ENCODE measurements at places on chromosomes 3 and 15. TPM values are rescaled to one million over a fixed set of nuclear protein-coding genes. Genes with fewer than 3 reads are reported as not detected.

DNA sequence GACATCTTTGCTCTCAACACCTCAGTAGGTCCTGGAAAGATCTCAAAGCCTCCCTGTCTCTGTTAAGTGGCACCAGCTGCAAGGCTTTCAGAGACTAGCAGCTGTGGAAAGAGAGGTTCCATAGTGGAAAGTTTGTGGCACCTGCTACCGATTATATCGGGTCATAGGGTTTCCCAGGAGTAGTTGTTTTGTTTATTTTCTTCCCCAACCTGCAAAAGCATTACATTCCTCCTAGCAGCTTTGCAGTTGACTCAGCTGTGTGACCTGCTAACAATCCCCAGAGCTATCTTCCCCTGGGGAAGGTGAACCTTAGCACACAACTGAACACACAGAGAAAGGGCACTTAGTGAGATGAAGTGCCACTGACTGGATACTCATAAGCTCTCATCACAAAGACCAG, 598.9 kb upstream of the GRM7 start:
- no peaks in the 10 kb centered on the region for H3K36me3 ChIP-seq
- H3K4me3 ChIP-seq: no peak overlapping the region
- no peaks in the 10 kb centered on the region for H3K4me1 ChIP-seq
- no peak overlapping the region for H3K27ac ChIP-seq
- no peaks in the 10 kb centered on the region for H3K27me3 ChIP-seq

The ALS2CL gene
- total RNA-seq: 0.10 TPM

The ASB14 gene
- total RNA-seq: not detected

- peaks cover 6% of the 10 kb centered on the region for H3K4me1 ChIP-seq
- no peak for DNase-seq
- no peaks in the 10 kb centered on the region for H3K36me3 ChIP-seq
- no peak overlapping the region for H3K27ac ChIP-seq
Measured at GRCh38 chr3:186622651-186623310, 9.9 kb downstream of the AHSG start.

DNA sequence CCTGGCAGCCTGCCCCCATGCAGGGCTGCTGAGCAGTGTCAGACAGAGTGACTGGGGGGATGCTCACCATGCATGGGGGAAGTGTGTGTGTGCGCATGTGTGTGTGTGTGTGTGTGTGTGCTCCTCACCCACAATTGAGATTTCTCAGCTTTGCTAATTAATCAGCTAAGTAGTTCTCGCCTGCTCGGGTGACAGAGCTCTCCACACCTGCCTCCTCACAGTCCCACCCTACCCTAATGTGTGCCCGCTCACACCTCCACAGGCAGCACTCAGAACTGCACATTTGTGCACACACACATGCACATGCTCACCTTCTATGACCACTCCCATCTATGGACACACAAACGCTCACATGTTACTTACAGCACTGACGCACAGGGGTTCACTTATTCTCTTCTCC, 37.3 kb downstream of the CACNA2D2 start:
- no peak overlapping the region for H3K27ac ChIP-seq
- no peak for DNase-seq
- peaks cover 14% of the 10 kb centered on the region for H3K27me3 ChIP-seq
- no peak overlapping the region for H3K4me3 ChIP-seq
- H3K36me3 ChIP-seq: no peaks in the 10 kb centered on the region

- no peaks in the 10 kb centered on the region for H3K27me3 ChIP-seq
- H3K4me1 ChIP-seq: peaks cover 84% of the 10 kb centered on the region
- peaks cover 12% of the 10 kb centered on the region for H3K36me3 ChIP-seq
Measured at GRCh38 chr3:32421991-32422859, 30.6 kb downstream of the CMTM7 start.

- H3K36me3 ChIP-seq: no peaks in the 10 kb centered on the region
- H3K4me1 ChIP-seq: no peaks in the 10 kb centered on the region
- no peak overlapping the region for H3K4me3 ChIP-seq
- H3K27ac ChIP-seq: no peak overlapping the region
- H3K27me3 ChIP-seq: peaks cover 2% of the 10 kb centered on the region
Measured at GRCh38 chr3:87207460-87207859, 19.6 kb upstream of the CHMP2B start.

DNA sequence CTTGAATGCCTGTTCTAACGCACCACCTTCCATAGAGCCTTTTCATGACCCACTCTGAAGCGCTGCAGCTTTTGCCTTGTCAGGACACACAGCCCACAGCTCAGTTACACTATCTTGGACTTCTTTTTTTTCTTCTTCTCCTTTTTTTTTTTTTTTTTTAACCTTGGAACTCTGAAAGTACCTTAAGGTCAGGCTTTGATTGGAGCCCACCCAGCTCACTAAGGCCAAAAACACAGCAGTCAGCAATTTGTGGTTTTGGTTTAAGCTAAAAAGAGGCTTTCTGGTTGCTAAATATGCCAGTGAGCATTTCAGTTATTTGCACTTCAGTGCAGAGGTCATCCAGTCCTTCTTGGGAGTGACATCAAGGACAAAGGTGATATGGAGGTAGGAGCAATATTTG, 1.7 kb downstream of the SLC25A20 start:
- H3K27ac ChIP-seq: peak overlapping the region; percentile 47
- no peak for DNase-seq
- H3K4me1 ChIP-seq: peaks cover 29% of the 10 kb centered on the region
- peak overlapping the region; percentile 43 for H3K4me3 ChIP-seq

DNA sequence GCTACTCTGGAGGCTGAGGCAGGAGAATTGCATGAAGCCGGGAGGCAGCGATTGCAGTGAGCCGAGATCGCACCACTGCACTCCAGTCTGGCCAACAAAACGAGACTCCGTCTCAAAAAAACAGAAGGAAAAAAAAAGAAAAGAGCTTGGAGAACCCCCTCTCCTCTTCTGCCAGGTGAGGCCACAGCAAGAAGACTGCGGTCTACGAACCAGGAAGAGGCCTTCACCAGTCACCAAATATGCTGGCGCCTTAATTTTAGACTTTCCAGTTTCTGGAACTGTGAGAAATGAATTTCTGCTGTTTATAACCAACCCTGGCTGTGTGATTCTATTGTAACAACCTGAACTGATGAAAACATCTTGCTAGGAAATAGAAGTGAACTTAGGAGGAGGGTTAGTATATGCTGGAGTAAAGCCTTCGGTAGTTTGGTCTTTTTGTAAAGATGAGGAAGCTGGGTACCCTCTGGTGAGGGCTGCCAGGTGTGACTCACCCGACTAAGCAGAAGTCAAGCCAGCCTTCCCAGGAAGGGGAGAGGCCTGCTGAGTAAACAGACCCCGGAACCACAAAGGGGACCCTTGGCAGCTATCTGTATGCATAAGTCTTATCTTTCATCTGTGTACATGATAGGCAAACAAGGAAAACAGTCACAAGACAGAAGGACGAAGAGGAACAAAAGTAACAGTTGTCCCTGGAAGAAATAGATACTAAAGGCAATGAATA, 78.7 kb downstream of the KLF13 start:
- H3K27ac ChIP-seq: peak overlapping the region; percentile 59
- peaks cover 16% of the 10 kb centered on the region for H3K36me3 ChIP-seq
- DNase-seq: no peak
- H3K27me3 ChIP-seq: peaks cover 4% of the 10 kb centered on the region
- H3K4me1 ChIP-seq: peaks cover 27% of the 10 kb centered on the region

DNA sequence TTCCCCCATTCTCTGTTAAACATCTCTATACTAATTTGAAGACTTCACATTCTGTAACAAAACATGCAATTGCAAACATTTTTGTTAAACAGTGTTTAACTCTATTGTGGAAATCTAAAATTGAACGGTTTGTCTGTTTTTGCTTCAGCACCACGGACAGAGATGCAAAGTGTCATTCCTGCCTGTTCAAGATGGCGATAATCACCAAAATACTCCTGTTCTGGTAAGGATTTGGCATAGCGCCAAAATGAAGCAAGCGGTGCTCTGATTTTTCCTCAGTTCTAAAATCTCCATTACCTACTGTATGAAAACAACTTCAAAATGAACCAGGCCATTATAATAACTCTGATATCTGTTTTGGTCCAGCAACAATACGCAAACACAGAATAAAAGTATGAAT, 129.7 kb upstream of the TUSC7 start:
- no peak overlapping the region for H3K27ac ChIP-seq
- H3K4me1 ChIP-seq: no peaks in the 10 kb centered on the region
- H3K4me3 ChIP-seq: no peak overlapping the region
- DNase-seq: no peak
- no peaks in the 10 kb centered on the region for H3K36me3 ChIP-seq

GRCh38 chr3:186002884-186003472, 65.2 kb upstream of the TRA2B start:
- H3K27ac ChIP-seq: no peak overlapping the region
- H3K4me1 ChIP-seq: no peaks in the 10 kb centered on the region
- no peak for DNase-seq
- H3K27me3 ChIP-seq: peaks cover 16% of the 10 kb centered on the region

DNA sequence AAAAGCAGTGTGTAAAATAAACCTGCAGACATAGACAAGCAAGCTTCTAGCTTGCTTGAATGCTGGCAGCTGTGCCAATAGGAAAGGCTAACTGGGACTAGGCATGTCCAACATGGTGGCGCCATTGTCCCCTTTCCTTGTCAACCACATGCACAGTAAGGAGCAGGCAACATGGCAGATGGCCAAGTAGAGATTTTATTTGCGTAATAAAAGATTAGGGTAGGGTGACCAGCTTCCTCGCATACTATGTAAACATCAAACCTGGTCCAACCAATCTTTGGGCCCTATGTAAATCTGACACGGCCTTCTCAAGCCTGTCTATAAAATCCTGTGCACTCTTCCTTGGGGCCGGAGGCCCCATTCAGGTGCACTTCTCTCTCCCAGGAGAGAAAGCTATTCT, 575.4 kb upstream of the GOLIM4 start:
- no peaks in the 10 kb centered on the region for H3K27me3 ChIP-seq
- no peaks in the 10 kb centered on the region for H3K36me3 ChIP-seq
- DNase-seq: no peak
- no peak overlapping the region for H3K4me3 ChIP-seq

- no peaks in the 10 kb centered on the region for H3K4me1 ChIP-seq
- H3K36me3 ChIP-seq: no peaks in the 10 kb centered on the region
- no peak for DNase-seq
- H3K27me3 ChIP-seq: no peaks in the 10 kb centered on the region
- H3K27ac ChIP-seq: no peak overlapping the region
- no peak overlapping the region for H3K4me3 ChIP-seq
Measured at GRCh38 chr3:110933821-110934426, 137.7 kb upstream of the NECTIN3 start.

DNA sequence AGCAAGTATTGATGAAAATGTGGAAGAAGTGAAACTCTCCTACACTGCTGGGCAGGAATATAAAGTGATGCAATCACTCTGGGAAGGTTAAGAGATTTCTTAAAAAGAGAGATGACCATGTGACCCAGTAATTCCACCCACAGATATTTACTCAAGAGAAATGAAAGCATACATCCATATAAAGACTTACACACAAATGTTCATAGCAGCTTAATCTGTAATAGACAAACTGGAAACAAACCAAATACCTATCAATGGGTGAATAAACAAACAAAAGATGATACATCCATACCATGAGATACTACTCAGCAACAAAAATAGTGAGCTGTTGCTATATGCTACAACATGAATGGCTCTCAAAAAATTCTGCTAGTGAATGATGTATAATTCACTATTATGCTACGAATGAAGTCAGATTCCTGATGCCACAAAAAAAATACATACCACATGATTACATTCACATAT, 463.3 kb downstream of the MAGI1 start:
- H3K27me3 ChIP-seq: no peaks in the 10 kb centered on the region
- no peaks in the 10 kb centered on the region for H3K4me1 ChIP-seq
- no peak overlapping the region for H3K27ac ChIP-seq
- no peaks in the 10 kb centered on the region for H3K36me3 ChIP-seq

GRCh38 chr3:194843556-194843955, 157.9 kb downstream of the FAM43A start:
- DNase-seq: no peak
- no peaks in the 10 kb centered on the region for H3K36me3 ChIP-seq

The SLC6A1 gene
- total RNA-seq: not detected

The GPX1 gene
- 188 TPM for total RNA-seq

DNA sequence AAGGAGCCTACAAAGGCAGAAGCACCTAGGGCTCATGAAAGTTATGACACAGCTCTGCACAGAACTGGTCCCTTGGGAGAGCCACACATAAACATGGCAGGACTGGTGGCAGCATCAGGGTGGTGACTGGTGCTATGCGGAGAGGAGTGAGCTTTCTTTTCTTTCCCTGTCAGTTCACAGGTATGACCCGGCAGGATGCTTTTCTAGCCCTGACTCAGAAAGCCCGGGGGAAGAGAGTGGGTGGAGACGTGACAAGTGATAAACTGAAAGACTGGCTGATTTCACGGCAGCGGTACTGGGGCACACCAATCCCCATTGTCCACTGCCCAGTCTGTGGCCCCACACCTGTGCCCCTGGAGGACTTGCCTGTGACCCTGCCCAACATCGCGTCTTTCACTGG, 103.0 kb downstream of the LARS2 start:
- H3K4me3 ChIP-seq: no peak overlapping the region
- H3K4me1 ChIP-seq: peaks cover 11% of the 10 kb centered on the region
- no peaks in the 10 kb centered on the region for H3K27me3 ChIP-seq
- DNase-seq: no peak

The TMC3 gene
- not detected for total RNA-seq

DNA sequence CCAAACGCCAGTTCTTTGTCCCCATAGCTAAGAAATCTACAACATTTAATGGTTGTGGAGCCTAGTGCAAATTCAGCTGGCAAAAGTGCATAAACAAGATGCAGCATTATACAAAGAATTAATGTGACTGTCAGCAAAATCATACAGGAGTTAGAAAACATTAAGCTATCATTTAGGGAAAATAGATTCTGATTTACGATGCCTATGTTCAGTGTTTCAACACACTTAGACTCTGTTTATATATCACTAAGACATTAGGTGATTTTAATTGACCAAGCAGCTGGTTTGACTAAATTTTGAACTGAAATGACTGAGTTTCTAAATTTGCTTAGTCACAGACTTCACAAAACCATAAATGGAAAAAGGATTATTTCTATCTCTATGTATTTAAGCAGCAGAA, 1076.8 kb downstream of the TBL1XR1 start:
- DNase-seq: no peak
- no peak overlapping the region for H3K27ac ChIP-seq
- no peaks in the 10 kb centered on the region for H3K4me1 ChIP-seq
- H3K36me3 ChIP-seq: no peaks in the 10 kb centered on the region

DNA sequence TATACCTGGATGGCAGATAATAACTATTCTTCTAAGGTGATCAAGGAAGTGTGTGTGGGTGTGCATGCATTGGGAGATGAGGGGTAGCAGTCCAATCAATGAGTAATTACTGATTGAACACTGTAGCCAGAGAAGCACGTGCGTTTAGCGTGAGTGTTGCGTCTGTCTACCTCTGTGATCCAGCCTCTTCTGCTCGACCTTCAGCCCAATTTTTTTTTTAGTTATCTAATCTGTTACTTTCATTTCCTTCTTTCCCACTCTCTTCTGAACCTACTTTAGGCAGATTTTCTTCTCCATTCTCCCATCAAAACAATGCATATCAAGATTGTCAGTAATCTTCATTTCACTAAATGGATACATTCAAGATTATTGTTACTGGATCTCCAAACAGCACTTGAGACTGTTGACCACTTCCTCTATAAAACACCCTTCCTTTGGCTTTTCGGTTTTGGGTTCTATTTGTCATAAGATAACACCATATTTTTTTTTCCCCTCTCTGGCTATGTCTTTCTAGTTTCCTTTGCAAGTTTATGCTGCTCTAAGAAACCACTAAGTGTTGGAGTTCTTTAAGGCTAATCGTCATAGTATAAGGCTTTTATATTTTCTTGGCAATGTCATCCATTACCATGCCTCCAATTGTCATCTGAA, 41.0 kb downstream of the MCTP2 start:
- no peak for DNase-seq
- peaks cover 12% of the 10 kb centered on the region for H3K4me1 ChIP-seq
- no peaks in the 10 kb centered on the region for H3K27me3 ChIP-seq
- no peak overlapping the region for H3K27ac ChIP-seq

GRCh38 chr15:60918234-60918959, 310.7 kb downstream of the RORA start:
- peaks cover 9% of the 10 kb centered on the region for H3K27me3 ChIP-seq
- no peak for DNase-seq
- H3K4me1 ChIP-seq: peaks cover 26% of the 10 kb centered on the region
- H3K4me3 ChIP-seq: no peak overlapping the region
